ENCODE measurements at places on chromosomes 11 and 22. TPM values are rescaled to one million over a fixed set of nuclear protein-coding genes. Genes with fewer than 3 reads are reported as not detected.

DNA sequence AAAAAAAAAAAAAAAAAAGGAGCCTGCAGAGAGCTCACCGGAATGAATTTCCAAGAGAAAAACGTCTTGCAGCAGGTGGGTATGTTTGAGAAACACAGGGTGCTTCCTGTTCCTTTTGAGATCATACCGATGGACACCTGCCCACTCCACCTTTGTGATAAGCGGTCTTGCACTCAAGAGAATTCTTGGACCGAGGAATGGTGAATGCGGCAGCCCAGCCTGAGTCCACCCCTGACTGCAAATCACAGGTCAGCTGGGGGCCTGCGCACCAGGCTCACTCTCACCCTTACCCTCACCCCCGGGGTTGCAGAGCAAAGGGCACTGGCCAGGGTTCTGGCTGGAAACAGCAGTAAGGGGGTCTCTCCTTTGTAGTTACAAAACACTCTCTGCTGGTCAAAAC lies 16.8 kb upstream of the TEF start:
- H3K4me3 ChIP-seq = no peak overlapping the region
- H3K36me3 ChIP-seq = peaks cover 20% of the 10 kb centered on the region
- DNase-seq = no peak
- peaks cover 4% of the 10 kb centered on the region for H3K27me3 ChIP-seq

DNA sequence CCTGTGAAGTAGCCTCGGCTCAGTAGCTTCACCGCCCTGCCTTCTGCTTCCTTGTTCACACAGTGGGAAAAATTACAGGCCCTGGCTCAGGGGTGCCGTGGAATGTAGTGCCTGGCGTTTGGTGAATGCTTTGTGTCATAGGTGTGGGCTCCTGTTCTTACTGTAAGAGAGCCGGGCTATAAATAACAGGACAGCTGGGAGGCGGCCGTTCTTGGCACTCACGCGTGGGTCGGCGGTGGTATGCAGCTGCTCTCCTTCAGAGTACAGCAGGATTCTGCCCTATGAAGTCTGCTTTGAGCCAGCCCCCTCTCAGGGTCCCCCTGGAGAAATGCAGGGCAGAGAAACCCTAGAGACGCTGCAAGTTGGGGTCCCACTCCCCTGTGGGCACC lies 84.2 kb downstream of the CTTN start:
- H3K4me3 ChIP-seq = no peak overlapping the region
- H3K27me3 ChIP-seq = peaks cover 16% of the 10 kb centered on the region
- H3K36me3 ChIP-seq = peaks cover 5% of the 10 kb centered on the region
- DNase-seq = no peak
- peaks cover 11% of the 10 kb centered on the region for H3K4me1 ChIP-seq
- H3K27ac ChIP-seq = no peak overlapping the region

DNA sequence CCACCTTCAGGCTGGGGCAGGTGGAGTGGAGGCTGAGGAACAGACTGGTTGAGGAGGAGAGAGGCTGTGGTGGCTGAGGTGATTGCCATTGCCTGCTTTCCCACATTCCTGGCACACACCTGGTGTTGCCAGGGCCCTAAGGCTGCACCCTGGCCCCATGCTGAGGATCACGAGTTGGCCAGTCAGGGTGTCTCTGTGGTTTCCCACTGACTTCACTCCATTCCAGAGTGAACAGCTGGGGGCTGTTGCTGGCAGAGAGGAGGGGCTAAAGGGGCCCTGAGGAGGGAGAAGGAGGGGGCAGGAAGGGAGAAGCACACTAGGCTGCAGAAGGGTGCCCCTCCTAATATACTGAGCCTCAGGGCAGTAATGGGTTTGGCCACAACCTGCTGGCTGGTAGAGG lies 1.8 kb downstream of the TMEM86A start:
- H3K36me3 ChIP-seq = no peaks in the 10 kb centered on the region
- DNase-seq = no peak
- H3K27me3 ChIP-seq = peaks cover 29% of the 10 kb centered on the region

DNA sequence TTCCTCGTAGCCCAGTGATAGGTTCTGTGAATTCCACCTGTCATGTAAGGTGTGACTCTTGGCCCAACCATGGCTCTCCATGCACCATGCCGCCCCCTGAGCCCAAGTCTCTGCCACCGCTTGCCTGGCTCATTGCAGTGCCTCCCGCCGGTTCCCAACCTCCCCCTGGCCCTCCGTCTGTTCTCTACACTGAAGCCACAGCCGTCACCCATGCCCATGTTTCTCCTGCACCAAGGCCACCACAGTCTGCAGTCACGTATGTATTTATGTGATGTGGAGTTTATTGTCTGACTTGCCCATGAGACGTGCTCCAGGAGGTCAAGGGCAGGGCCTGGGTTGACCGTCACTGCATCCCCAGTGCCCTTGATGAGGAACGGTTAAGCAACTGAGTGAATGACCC lies 35.9 kb downstream of the PKNOX2 start:
- H3K4me3 ChIP-seq = no peak overlapping the region
- no peaks in the 10 kb centered on the region for H3K4me1 ChIP-seq
- peaks cover 51% of the 10 kb centered on the region for H3K27me3 ChIP-seq
- no peak overlapping the region for H3K27ac ChIP-seq
- H3K36me3 ChIP-seq = no peaks in the 10 kb centered on the region

GRCh38 chr11:20367313-20367948 lies 3.9 kb downstream of the HTATIP2 start:
- DNase-seq = peak; percentile 89
- peaks cover 1% of the 10 kb centered on the region for H3K27me3 ChIP-seq
- peak overlapping the region; percentile 60 for H3K4me3 ChIP-seq
- peaks cover 49% of the 10 kb centered on the region for H3K4me1 ChIP-seq

DNA sequence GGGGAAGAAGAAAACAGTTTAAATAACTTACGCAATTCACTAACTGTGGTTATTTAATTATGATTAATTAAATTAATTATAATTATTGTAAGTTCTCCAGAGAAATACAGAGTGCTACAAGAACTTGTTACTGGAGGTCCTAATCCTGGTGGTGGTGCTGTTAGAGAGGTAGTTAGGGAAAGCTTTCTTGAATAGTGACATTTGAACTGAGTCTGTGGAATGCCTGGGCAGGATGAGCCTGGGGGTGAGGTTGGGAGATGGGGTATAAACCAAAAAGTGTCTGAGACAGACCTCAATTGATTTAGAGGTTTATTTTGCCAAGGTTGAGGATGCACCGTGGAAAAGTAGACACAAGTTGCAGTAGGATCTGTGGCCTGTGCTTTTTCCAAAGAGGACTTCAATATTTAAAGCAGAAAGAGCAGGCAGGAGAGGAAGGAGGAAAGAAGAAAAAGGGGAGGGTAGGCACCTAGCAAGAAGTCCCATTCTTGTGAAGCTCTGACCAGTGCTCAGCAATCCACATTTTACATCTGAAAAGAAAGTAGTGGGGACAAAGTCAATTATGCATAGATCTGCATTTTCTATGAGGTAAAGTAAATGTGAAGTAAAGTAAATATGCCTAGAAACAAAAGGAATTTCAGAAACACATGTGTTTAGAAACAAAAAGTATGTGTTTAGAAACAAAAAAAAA lies 4.4 kb upstream of the ZNF202 start:
- H3K4me1 ChIP-seq = peaks cover 7% of the 10 kb centered on the region
- no peaks in the 10 kb centered on the region for H3K36me3 ChIP-seq
- no peak for DNase-seq
- no peak overlapping the region for H3K27ac ChIP-seq
- no peak overlapping the region for H3K4me3 ChIP-seq

GRCh38 chr22:17370026-17370765 lies 936 bp downstream of the CECR2 start:
- peaks cover 19% of the 10 kb centered on the region for H3K27me3 ChIP-seq
- no peak for DNase-seq
- no peak overlapping the region for H3K4me3 ChIP-seq
- H3K27ac ChIP-seq = no peak overlapping the region

MS4A6E gene
- not detected for total RNA-seq

OR56A1 gene
- not detected for total RNA-seq

OR4A16 gene
- not detected for total RNA-seq

BIK gene
- 0.29 TPM for total RNA-seq

TCN2 gene
- total RNA-seq = 2.3 TPM

KRTAP5-7 gene
- total RNA-seq = not detected

Measured in HFFc6 (cell line).